ENCODE measurements at places on chromosomes 2 and 18.

GRCh38 chr2:120421830-120422175, 75.9 kb downstream of the INHBB start:
- DNase-seq = no peak

GRCh38 chr18:28284132-28284531, 107.2 kb upstream of the CDH2 start:
- no peak for DNase-seq

DNA sequence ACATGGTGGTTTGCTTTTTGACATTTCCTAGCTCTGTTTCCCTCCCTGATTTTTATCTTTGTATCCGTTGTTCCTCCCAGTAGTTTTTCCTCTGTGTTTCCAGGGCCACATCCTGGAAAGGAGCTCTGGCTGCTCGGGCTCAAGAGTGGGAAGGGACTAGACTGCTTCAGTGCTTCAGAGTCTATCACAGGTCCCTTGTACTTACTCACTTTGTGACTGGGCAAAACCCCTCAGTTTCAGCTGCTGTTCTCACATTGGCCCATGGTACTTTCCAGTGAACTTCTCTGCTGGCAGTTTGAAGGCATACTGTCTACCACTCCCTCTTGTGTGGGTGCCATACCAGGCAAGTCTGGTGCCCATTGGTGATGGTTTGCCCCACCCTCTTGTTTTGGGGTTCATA, 7.5 kb upstream of the STAMBP start:
- no peak for DNase-seq

DNA sequence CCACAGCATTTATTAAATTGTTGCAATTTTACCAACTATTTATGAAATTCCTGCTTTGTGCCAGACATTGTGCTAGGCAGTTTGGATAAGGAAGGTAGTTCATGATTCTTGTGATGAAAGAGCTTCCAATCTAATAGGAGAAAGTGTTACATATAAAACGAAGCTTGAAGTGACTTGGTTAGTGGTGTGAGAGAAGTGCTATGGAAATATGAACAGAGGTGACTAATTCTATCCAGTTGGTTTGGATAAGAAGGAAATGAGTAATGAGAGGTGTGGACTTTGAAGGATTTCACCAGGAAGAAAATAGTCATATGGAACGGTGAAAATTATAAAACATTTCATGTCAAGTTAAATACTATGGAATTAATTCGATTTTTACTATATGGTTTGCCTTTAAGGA, 48.6 kb downstream of the EML6 start:
- no peak for DNase-seq
